ENCODE measurements at places on chromosomes 16 and 17.
A peak's percentile ranks its signal among the peaks of the same experiment; 100 is the strongest.

GRCh38 chr16:68166264-68166663 lies 69.7 kb downstream of the ESRP2 start:
- DNase-seq, result no peak

DNA sequence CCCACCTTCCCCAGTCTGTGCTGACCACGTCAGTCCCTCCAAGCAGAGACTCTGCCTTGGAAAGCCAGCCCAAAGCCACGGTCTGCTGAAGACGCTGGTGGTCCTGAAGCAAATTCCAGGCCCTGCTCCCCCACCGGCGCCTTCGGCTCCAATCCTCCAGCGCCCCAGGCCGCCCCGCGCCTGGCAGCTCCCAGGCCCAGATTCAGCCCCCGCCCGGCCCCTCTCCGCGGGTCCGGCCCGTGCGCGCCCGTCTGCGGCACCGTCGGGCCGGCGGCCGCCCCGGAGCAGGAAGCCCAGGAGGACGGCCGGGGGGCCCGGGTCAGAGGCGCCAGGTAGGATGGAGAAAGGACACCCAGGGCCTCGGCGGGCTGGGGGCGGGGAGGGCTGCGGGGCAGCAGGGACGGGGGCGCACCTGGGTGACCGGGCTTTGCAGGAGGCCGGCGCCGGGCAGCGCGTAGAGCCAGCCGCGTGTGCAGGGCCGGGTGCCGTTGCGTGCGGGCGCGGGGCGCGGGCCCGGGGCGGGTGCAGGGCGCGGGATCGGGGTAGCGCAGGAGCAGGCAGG lies 594 bp upstream of the SLC22A31 start:
- DNase-seq, result no peak

DNA sequence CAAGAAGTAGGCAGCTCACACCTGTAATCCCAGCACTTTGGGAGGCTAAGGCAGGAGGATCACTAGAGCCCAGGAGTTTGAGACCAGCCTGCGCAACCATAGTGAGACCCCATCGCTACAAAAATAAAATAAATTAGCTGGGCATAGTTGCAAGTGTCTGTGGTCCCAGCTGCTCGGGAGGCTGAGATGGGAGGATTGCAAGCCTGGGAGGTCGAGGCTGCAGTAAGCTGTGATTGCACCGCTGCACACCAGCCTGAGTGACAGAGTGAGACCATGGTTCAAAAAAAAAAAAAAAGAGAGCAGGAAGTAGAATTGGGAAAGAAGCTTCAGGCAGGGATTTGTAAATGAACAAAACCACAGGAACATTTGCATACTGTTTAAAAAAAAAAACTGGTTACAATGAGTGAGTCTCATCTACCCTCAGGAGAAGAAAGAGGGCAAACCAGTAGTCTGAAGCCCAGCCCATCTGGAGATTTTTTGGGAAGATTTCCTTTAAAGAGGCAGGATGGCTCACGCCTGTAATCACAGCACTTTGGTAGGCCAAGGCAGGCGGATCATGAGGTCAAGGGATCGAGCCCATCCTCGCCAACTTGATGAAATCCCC lies 7.9 kb downstream of the MPV17L start:
- no peak for DNase-seq

GRCh38 chr17:8125154-8125946 lies 1.4 kb upstream of the HES7 start:
- DNase-seq, result peak; percentile 92

GRCh38 chr17:80092959-80093358 lies 8.4 kb upstream of the GAA start:
- no peak for DNase-seq

- no peak for DNase-seq
Measured at GRCh38 chr17:43634591-43635125, 27.1 kb downstream of the MEOX1 start.
